ENCODE measurements at places on chromosomes 2 and 18.

DNA sequence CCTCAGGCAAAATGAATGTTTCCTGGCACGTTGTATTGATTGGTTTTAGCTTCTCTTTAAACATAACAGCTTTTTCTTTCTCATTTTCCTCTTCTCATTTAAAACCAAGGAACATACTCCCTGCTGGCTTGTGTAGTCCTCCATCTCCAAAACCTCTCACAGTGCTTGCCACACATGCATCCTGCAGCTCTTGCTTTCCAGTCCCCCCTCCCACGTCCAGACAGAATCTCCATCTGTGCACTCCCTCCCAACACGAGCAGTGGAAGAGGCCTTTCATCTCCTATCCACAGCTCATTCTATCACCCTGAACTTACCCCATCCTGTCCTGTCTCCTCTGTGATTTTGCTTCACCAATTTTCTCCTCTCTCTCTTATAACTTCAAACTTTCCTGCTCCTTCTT lies 99.6 kb upstream of the THSD7B start:
- no peak for DNase-seq

DNA sequence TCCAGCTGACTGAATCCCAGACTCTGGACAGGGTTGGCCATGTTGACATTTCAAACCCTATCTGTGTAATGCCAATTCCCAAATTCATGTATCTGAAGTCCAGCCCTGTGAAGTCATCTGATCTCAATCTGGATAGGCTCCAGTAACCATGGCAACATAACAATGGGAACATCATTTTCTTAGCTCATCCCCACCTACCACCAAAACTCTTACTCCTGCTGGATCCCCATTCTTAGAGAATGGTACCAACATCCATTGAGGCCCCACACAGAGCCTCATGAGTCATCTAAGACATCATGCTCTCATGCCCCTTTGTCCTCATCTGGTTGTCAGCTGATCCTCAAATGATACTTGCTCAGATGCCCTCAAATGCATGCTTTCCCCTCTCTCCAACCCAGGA lies 58.9 kb upstream of the TEX51 start:
- DNase-seq: no peak

- no peak for DNase-seq
Observed at GRCh38 chr2:69143748-69144360, 130.9 kb downstream of the ANTXR1 start.

DNA sequence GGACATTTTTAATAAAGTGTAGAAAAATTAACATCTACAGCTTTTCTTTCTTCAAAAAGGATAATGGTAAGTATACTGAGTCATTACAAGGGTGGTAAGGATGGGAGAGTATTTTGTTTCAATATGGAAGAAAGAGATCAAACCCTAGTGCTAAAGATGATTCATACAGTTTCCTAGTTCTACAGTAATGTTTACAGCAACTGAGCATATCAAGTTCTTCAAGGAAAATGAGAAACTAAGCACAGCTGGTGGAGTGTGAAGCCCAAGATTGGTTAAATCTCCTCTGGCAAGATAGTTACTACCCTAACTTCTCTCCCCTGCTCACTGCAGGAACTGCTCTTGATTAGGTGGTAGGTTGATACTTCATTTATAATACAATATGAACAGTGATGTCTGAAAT lies 467.5 kb downstream of the XIRP2 start:
- DNase-seq: no peak

DNA sequence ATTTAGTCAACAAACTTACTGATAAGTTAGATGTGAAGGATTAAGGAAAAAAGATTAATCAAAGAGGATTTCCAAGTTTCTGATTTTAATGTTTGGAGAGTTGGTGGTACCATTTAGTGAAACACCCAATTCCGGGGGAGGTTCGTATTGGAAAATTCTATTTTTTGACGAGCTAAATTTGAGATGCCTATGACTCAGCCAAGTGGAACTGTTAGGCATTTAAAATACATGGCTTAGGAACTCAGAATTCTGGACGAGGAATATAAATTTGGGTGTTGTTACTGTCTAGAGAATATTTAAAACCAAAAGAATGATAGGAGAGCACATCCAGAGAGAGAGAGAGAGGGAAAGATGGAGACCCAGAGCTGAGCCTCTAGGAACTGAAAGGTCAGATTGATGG lies 103.6 kb downstream of the TMX3 start:
- no peak for DNase-seq

- no peak for DNase-seq
Observed at GRCh38 chr2:120731175-120731574, 4.5 kb upstream of the GLI2 start.

DNA sequence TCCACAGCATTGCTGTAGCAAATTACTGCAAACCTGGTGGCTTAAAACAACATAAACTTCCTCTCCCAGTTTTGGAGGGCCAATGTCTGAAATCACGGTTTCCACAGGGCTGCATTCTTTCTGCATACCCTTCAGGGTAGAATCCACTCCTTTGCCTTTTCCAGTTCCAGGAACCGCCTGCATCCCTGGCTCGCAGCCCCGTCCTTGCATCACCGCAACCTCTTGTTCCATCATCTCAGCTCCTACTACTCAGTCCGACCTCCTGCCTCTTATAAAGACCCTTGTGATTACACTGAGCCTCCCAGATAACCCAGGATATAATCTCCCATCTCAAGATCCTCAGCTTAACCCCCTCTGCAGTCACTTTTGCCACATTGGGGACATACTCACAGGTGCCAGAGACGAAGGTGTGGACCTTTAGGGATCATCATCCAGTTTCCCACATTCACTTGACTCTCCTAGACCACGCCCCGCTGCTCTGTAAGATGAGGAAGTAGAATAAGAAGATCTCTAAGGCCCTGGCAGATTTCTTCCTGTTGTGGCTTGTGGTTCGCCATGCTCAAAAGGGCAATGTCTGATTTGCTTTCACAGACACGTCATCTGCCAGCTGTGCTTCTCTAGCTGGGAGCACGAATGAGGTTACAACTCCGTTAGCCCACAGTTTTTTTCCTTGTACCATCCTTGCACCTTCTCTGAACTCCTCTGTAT lies 103.6 kb upstream of the AGAP1 start:
- no peak for DNase-seq

- no peak for DNase-seq
Observed at GRCh38 chr2:35522450-35522849, 833.1 kb upstream of the CRIM1 start.

GRCh38 chr2:65969161-65969560 lies 465.8 kb upstream of the MEIS1 start:
- DNase-seq: no peak

DNA sequence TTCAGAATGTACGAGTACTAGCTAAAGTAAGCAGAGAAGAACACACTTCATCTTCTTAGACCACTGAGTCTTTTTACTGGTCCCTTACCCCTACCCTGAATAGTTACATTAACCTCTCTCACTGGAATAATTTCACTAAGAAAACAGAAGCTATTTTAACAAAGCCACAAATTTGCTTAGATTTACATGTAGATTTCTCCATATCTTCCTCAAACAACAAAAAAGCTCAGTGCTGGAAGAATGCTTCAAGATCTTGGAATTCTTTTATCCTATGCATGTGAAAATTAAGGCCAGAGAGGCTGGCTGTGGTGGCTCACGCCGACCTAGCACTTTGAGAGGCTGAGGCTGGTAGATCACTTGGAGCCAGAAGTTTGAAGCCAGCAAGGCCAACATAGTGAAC lies 35.2 kb downstream of the MOGAT1 start:
- no peak for DNase-seq

GRCh38 chr2:72330652-72331051 lies 183.0 kb upstream of the CYP26B1 start:
- no peak for DNase-seq

DNA sequence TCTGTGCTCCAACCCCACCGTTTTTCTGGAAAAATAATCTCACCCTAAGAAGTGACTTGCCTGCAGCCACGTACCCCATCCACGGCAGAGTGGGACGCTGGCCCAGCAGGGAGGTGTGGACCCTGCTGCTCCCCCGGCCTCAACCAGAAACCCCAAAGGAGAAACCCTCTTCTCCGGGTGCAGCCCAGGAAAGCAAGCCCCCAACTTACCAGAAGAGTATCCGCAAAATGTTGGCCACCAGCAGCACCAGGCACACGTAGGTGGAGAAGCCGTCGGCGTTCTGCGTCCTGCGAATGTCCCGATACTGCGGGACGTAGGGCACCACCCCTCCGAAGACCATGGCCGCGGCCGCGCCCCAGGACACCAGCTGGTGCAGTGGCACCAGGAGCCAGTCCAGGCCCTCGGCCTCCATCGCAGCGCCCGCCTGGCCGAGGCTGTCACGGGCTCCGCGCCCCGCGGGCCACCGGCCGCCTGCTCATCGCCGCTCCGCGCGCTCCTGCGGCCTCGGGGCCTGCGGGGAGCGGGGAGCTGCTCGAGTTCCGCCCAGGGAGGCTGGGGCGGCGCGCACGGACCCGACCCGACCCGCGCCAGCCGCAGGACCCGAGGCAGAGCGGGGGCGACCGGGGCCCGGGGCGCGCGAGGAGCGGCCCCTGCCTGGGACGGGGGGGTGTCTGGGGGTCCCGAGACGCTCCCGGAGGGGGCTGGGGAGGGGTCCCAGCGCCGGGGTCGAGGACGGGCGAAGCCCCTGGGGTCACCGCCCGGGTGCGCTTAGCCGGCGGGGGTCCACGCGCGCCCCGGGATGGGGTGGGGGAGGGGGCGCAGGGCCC lies 725 bp downstream of the SLC66A2 start:
- no peak for DNase-seq

DNA sequence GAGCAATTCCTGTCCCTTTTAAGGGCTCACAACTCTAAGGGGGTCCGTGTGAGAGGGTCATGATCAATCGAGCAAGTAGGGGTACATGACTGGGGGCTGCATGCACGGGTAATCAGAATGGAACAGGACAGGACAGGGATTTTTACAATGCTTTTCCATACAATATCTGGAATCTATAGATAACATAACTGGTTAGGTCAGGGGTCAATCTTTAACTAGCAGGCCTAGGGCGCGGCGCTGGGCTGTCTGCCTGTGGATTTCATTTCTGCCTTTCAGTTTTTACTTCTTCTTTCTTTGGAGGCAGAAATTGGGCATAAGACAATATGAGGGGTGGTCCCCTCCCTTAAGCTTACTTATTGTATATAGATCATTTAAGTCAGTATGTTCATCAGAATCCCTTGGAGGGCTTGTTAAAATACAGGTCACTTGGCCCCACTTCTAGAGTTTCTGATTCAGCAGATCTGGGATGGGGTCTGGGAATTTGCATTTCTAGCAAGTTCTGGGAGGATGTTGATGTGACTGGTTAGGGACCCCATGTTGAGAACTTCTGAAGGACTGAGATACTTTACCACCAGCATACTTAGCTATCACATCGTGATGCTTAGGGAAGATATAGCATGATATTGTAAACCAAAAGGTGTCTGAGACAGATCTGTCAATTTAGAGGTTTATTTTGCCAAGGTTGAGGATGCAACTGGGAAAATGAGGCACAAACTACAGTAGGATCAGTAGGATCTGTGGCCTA lies 2.8 kb upstream of the INPP4A start:
- no peak for DNase-seq

- DNase-seq: no peak
Observed at GRCh38 chr2:220348206-220348605, 720.8 kb downstream of the SLC4A3 start.

GRCh38 chr2:53111004-53111403 lies 656.6 kb upstream of the CHAC2 start:
- DNase-seq: no peak

DNA sequence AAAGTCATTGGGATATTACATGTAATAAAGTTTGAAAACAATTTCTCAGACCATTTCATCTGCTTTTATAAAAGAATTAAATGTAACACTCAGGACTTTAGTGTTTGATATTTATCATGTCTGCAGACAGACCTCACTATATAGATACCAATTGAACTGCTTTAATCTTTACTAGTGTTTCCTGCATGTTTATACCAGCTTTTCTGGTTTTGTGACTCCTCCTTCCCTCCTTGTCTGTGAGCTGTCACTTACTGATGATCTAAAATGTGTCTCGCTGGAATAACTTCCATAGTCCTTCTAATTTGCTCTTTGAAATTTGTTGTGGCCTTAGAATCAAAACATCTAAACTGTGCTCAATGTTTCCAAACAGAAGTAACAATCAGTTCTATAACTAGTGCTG lies 71.3 kb upstream of the TWSG1 start:
- DNase-seq: no peak

DNA sequence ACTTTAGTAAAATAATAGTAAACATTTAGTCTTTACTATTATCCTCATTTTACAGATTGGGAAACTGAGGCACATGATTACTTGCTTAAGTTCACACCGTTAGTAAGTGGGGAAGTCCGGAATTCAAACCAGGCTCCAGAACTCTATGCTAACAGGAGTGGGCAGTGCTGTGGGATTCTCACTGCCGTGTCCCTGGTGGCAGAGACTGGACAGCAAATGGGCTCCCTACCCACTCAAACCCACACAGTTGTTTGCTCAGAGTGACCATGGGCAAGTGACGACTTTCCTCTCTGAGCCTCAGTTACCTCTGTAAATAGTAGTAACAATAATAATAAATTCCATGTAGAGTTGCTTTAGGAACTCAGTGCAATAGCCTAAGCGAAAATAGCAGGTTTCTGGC lies 24.0 kb downstream of the MAIP1 start:
- no peak for DNase-seq

DNA sequence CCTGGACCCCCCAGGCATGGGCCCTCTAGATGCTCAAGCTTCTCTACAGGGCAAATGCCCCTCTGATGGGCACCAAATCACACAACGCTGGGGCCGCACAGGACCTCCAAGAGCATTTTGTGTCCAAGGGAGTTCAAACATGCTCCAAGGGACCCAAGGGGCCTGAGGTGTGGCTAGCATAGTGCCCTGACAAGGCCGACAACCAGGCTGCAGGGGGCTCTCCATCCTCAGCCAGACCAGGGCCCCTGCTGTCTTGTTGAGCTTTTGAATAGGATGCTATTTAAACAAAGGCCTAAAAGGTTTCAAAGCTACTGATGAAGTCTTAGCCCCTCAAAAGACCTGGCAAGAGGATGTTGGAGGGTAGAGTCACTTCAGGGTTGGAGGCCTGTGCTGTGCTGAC lies 33.1 kb downstream of the EN1 start:
- no peak for DNase-seq

- DNase-seq: peak; percentile 7
Observed at GRCh38 chr18:44887227-44887631, 206.5 kb downstream of the SETBP1 start.

DNA sequence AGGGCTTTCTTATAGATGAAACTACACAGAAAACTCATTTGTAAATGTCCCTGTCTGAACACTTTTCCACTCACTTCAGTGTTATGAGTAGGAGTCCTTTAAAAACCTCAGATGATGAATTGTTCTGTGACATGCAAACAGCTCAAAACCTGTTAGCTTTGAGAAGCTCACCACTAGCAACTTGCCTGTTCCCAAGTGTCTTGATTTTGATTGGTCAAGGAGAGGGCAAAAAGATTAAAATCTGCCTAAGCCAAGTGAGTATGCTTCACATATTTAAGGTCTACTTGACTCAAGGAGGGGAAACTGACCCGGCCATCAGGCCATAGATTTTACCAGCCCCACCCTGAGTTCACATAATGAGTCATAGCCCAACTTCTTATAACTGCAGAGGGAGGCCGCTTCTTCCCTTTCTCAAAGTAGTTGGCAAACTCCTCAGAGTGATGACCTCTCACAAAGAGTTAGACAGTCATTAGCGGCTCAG lies 45.2 kb upstream of the MEIS1 start:
- DNase-seq: no peak

Measured in stimulated activated CD8-positive, alpha-beta memory T cell treated with anti-CD3 and anti-CD28 coated beads, Interleukin-4, amount 100 ng/mL, for 4 hours (primary cell).